ENCODE measurements at places on chromosomes 7 and 10. TPM values are rescaled to one million over a fixed set of nuclear protein-coding genes. Genes with fewer than 3 reads are reported as not detected.

Gene DNA2
- 12.2 TPM for total RNA-seq

Gene GIMAP8
- total RNA-seq = not detected

Gene NEUROD6
- total RNA-seq = not detected

Gene HMX2
- total RNA-seq = 0.06 TPM

Gene CACNB2
- not detected for total RNA-seq

Gene HTRA1
- total RNA-seq = 41.7 TPM

Gene CTNNA3
- not detected for total RNA-seq

Gene TMEM270
- 0.23 TPM for total RNA-seq

Gene FOXP2
- 0.37 TPM for total RNA-seq

Gene RPP30
- 90.6 TPM for total RNA-seq

Gene EBF3
- total RNA-seq = not detected

Gene SPACDR
- total RNA-seq = 0.85 TPM

Gene NAT16
- total RNA-seq = not detected

Gene HECTD2
- total RNA-seq = 7.1 TPM

Gene ADAM8
- 1.6 TPM for total RNA-seq

Gene ADCYAP1R1
- total RNA-seq = 1.4 TPM

Gene ANKRD22
- total RNA-seq = 0.16 TPM

Gene PKD2L1
- not detected for total RNA-seq

Gene NUP205
- 122 TPM for total RNA-seq

Gene SPDYE2
- total RNA-seq = not detected

Gene SHTN1
- 3.9 TPM for total RNA-seq

Gene C10orf67
- total RNA-seq = 0.10 TPM

All from HT1080 (cell line).